ENCODE measurements at places on chromosomes 4 and X. TPM values are rescaled to one million over a fixed set of nuclear protein-coding genes. Genes with fewer than 3 reads are reported as not detected.

Gene TMEM31
- not detected for total RNA-seq

Gene SUPT20HL1
- total RNA-seq = not detected

Gene USP26
- total RNA-seq = not detected

DNA sequence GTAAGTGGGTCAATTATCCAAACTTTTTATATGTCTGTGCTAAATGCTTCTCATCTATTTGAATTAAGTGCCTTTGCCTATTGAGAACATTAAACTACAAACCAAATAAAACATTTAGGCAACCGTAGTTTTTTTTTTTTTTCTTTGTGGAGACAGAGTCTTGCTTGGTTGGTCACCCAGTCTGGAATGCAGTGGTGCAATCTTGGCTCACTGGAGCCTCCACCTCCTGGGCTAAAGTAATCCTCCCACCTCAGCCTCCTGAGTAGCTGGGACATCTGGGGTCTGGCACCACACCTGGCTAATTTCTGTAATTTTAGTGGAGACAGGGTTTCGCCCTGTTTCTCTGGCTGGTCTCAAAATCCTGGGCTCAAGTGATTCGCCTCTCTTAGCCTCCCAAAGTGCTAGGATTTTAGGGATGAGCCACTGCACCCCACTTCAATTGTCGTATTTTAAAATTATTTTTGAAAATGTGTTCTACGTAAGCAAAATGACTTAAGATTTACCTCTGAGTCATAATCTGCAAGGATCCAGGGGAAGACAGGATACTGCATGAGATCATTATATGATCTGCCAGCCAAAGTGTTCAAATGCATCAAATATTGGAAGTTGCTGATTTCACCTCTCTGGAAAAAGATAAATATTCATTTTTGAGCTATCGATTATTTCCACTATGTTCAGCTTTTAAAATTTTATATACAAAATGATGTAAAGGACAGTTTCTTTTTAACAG is 125.6 kb downstream of the CDS1 start:
- no peak for DNase-seq

DNA sequence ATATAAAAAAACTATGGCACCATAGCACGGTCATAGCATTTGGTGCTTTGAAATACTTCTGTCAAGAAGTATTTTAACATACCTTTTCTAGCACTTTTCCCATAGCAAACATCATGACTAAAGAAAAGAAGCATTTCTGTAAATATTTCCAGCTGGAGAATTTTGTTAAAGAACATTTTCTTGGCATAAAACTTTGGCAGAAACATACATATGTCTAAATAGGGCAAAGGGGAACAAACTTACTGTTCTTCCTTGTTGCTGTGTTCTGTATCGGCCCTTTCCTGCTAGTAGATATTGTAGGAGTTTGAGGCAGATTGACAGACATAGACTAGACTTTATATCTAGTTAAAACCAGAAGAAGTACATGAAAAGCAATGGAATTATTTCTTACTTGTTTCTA is 2368.5 kb downstream of the PCDH7 start:
- DNase-seq = no peak

DNA sequence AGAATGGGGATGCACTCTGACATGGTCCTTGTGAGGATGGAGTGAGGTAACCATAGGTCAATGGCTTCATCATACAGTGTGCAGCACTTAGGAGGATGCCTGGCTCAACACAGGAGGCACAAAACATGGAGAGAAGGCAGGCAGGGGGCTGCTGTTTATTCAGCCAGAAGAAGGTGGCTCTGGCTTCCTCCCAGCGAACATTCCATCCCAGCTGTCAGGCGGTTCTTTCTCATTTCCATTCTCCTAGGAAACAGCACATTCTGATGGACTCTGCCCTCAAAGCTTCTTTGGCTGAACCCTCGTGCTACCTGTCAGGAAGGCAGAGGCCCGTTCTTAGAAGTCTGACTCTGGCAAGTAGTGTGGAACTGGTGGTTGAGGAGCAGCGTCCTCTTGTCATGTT is 18.6 kb downstream of the STK32B start:
- no peak for DNase-seq

DNA sequence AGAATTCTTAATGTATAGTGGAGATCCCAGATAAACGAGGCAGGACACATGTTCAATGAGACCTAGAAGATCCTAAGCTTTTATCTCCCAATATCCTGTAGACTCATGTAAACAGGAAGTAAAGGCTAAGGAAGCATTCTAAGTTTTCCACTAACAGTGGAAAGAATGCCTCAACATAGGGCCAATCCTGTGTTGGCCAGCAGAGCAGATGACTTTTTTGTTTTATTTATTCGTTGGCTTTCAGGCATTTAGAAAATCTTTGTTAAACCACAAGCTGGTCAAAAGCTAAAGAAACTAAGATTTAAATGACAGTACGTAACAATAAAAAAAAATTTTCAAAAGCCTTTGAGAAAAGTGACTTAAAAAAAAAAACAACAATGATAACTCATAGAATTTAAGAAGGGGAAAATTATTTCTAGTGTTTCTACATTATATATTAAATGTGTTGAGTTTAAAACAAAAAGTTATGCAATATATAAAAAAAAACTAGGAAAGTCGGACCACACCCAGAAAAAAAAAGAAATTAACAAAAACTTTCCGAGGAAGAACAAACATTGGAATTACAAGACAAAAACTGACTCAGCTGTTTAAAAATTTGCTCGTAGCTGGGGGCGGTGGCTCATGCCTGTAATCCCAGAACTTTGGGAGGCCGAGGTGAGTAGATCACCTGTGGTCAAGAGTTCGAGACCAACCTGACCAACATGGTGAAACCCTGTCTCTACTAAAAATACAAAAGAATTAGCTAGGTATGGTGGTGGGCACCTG is 759.3 kb downstream of the FSTL5 start:
- no peak for DNase-seq
